Epithelial cell of prostate (primary cell): ENCODE measurements at places on chromosomes 1 and 21.

DNA sequence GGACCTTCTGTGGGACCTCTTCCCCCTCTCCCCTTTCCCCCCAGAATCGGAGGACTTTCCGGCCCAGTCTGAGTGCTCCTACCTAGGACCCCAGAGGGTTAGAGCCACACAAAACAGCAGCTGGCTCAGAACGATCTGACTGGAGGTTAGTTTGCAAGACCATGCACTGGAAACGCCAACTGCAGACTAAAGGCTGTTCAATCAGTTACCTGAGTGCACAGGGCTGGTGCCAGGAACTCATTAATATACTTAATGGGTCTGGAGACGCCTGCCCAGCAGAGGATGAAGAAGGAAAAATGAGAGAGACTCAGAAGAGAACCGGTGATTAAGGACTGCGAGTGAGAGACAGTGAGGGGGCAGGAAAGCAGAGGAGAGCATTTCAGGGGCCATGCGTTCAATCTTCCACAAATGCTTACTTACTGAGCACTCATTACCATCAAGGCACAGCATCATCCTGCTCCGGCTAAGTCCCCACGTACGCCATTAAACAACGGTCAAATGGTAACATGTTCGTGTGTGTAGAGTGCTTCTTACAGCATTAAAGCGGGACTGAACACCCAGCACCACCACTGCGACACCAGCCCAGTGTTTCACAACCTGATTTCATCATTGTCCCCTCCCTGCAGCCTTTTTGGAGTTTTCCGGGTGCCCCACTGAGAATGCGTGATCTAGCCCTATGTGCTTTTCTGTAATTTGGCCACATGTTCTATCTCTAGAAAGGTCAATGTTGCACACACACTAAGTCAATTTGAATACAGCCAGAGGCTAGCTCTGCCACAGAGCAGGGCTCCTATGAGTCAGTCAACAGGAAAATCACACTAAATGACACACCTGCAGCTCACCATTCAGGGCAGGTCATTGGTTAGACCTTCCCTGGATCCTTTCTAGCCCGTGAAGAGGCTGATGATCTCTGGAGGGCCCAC, 7.6 kb downstream of the ENO1 start:
- no peak for DNase-seq

GRCh38 chr1:181910905-181911304, 150.6 kb downstream of the ZNF648 start:
- DNase-seq = no peak

- no peak for DNase-seq
Observed at GRCh38 chr1:93537924-93538323, 90.0 kb downstream of the FNBP1L start.

DNA sequence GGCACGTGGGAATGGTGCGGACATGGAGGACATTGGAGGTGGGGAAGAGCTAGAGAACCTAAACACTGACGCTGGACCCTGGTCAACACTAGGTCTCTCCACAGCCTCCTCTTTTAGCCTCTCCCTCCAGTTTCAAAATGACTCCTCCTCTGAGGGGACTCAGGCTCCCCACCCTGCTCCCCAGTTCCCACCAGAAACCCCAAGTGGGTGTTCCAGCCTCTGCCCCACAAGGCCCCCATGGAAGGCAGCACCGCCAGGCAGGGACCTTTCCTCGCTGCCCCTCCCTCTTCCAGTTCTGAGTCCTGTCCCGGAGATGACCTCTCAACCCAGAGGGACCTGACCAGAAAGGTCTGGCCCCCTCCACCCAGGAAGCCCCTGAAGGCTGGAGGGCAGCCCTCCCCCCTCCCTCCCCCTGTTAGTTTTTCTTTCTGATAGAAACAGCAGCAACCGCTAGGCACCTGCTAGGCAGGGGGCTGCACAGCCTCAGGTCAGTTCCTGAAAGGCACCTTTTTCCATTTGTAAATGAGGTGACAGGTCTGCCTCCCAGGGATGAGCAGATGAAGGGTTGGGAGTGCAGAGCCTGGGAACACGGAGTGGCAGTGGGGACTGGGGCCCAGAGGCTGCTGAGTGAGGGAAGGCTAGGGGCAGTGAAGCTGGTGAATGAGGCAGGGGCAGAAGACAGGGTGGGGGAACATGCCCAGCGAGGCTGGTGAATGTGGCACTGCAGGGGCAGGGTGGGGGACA, 9.3 kb upstream of the ITGB2 start:
- DNase-seq = no peak

GRCh38 chr1:193216920-193217319, 30.5 kb upstream of the B3GALT2 start:
- no peak for DNase-seq

- DNase-seq = no peak
Observed at GRCh38 chr1:42586016-42586415, 72.2 kb upstream of the PPIH start.

DNA sequence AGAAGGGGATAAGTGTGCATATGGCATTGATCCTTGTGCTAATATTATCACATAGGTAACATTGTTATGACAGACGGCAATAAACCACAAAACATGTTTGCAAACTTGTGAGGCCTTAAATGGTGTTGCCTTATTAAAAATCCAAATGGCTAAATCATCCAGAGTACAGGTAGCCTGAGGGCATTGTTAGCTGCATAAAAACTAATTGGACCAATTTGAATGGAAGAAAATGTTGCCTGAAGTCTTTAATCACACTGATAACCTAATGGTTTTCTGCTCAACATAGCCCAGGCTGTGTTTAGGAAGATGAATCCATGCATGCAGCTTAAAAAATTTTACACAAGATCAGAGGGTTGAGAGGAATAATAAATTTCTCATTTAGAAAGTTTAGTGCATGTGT, 19.4 kb upstream of the LRRC53 start:
- DNase-seq = peak; percentile 2

DNA sequence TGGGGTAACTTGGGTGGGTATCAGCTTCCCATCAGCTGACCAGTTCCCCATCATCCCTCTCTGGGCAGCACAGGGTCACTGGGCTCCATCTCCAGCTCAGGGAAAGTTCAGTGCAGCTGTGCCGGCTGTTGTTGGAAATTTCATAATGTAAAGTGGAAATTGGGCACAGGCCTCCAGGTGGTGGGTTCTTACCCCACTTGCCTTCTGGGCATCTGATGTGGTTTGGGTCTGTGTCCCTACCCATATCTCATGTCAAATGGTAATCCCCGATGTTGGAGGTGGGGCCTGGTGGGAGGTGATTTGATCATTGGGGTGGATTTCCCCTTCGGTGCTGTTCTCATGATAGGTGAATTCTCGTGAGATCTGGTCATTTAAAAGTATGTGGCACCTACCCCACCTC, 59.7 kb upstream of the PSEN2 start:
- DNase-seq = no peak

- no peak for DNase-seq
Observed at GRCh38 chr1:212040629-212041412, 5.3 kb downstream of the DTL start.
